ENCODE measurements at places on chromosomes 11 and 22.
A peak's percentile ranks its signal among the peaks of the same experiment; 100 is the strongest.

- no peak for DNase-seq
These were observed 509.9 kb downstream of the NTM start for GRCh38 chr11:131880316-131880715.

GRCh38 chr11:114315749-114316368 lies 19.7 kb downstream of the NNMT start:
- no peak for DNase-seq

GRCh38 chr11:27213232-27213660 lies 149.8 kb downstream of the CCDC34 start:
- no peak for DNase-seq

DNA sequence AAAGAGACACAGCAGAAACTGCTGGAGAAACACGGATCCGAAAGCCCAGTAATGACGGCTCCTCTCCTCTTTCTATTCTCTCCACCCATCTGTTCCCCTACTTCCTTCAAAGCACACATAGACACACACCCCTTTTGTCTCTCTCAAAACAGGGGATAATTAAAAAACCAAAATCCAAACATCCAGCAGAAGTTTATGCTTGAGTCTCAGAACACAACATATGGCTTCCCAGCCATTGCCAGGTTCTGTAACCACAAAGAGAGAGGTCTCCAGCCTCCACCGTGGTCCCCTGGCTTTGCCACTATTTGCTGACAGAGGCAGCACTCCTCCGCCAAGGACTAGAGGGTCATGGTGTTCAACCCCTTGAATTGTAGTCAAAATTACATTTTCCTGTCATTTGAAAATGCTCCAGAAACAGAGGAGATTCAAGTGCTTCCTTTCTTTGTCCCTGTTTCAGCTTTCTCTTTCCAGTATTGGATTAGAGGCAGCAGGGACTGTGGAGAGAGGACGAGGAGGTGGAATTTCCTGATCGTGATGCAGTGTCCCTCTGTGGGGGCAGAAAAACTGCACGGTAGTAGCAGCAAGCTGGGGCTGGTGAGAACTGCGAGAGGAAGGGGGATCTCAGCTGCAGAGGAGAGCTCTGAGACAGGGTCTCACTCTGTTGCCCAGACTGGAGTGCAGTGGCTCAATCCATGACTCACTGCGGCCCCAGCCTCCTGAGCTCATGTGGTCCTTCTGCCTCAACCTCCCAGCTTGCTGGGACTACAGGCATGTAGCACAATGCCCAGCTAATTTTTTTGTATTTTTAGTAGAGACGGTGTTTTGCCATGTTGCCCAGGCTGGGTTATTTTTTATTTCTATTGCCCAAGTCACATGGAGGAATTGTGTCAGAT lies 60.3 kb downstream of the UBASH3B start:
- no peak for DNase-seq

- no peak for DNase-seq
These were observed 8.1 kb upstream of the NEU3 start for GRCh38 chr11:74980634-74981033.

- DNase-seq, result no peak
These were observed 2.4 kb downstream of the MOB2 start for GRCh38 chr11:1484061-1484671.

DNA sequence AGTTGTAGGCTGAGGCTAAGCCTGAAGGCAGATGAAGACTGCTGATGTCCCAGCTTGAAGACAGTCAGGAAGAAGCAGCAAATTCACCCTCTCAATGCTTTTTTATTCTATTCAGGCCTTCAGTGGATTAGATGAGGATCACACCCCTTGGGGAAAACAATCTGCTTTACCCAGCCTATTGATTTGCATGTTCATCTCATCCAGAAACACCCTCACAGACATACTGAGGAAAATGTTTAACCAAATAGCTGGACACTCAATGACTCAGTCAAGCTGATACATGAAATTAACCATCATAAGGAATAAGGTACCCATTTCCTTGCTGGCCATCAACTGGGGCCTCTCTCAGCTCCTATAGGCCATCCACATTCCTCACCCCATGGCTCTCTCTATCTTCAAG lies 549.9 kb upstream of the CCDC90B start:
- no peak for DNase-seq

DNA sequence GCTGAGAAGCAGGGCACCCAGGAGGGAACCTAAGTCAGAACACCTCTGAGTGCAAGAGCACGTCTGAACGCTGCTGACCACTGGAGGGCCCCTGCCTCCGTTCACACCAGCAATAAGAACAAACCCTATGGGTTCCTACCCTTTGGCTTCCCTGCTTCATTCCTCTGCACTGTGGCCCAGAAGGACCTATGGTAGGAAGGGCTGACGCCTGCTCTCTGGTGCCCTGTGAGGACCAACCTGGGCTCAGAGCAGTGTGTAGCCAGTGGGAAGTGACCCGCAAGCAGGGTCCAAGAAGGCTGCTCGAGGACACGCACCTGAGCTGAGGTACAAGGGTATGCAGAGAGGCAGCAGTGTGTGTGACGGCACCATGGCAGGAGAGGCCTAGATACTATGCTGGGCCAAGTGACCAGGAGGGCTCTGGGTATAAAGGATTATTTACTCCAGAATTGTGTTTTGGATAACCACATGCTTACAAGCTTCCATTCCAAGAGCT lies 68.8 kb upstream of the CLTCL1 start:
- DNase-seq, result no peak

DNA sequence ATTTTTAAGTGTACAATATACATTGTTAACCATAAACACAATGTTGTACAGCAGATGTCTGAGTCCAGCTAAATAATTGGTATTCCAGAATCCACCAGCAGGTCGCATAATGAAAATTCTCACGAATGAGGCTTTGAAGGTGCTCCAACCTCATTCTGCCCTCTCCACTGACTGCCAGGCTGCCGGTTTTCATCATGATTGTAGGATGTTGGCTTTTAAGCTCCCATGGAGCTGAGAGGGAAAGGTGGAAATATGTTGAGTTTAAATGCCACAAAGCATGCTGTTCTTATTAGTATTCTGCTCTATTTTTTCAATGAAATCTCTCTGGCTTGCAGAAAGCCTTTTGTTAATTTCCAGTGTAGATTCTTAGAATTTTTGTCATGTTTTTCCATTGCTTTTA lies 337.2 kb upstream of the DDI1 start:
- DNase-seq, result no peak

- no peak for DNase-seq
These were observed 734.3 kb upstream of the ARHGAP42 start for GRCh38 chr11:99952816-99953215.

DNA sequence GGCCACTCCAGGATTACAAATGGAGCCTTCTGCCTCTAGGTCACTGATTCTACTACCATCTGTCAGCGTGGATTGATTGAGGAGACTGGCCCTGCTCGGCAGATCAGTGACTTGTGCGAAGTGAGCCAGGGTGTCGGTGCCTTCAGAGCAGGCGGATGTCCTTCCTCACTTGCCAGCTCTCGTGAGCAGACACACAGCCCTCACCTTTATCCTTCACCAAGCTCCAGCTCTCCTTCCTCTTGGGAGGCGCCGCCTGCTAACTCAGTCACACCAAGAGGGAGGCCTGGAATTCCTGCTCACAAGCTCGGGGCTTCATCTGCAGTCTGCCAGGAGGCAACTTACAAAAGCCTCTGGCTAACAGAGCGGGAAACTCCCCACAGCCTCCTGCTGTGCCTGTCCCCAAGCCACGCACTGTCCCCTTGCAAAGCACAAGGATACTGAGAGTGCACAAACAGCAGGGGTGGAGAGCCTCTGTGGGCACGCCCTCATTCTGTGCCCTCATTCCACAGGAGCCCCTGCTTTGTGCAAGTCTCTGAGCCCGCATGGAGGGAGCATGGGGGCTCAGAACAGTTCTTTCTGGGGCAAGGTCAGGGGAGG lies 3.5 kb upstream of the TCF20 start:
- DNase-seq, result no peak

- no peak for DNase-seq
These were observed 38.5 kb downstream of the TNRC6B start for GRCh38 chr22:40216041-40216756.

GRCh38 chr22:35967046-35967397 lies 61.6 kb downstream of the RBFOX2 start:
- DNase-seq, result no peak

DNA sequence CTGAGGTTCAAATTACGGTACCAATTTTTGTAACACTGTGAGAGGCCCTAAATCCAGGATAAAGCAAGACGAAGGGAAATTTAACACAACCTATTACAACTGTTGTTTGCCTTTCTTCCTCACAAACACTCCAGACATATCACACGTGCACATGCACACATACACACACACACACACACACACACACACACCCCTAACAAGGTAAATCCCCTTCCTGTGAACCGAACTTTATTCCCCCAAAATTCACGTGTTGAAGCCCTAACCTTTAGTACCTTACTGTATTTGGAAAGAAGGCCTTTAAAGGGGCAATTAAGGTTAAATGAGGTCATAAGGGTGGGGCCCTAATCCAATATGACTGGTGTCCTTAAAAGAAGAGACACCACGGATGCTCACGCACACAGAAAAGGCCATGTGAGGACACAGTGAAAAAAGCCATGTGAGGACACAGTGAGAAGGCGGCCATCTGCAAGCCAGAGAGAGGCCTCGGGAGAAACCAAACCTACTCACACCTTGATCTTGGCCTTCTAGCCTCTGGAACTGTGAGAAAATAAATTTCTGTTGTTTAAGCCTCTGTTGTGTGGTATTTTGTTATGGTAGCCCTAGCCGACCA lies 1.8 kb downstream of the SERGEF start:
- DNase-seq, result peak; percentile 56

- DNase-seq, result no peak
These were observed 39.0 kb upstream of the GDPD4 start for GRCh38 chr11:77340501-77340900.

DNA sequence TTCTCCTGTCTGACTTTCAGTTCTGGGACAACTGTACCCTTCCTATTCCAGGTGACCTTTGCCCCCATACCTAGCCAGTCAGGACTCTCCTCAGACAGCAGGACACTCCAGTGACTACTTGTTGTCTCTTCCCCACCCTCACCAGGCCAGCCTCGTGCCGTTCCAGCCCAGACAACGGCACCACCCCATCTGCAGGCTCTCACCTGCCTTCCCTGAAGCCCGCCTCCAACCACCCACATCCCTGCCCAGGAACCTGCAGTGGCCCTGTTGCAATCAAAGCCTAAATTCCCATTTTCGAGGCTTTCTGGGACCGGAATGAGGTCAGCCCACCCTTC lies 3.7 kb downstream of the IL2RB start:
- DNase-seq, result no peak

- DNase-seq, result no peak
These were observed 70.4 kb upstream of the KCNQ1OT1 start for GRCh38 chr11:2770096-2770751.

DNA sequence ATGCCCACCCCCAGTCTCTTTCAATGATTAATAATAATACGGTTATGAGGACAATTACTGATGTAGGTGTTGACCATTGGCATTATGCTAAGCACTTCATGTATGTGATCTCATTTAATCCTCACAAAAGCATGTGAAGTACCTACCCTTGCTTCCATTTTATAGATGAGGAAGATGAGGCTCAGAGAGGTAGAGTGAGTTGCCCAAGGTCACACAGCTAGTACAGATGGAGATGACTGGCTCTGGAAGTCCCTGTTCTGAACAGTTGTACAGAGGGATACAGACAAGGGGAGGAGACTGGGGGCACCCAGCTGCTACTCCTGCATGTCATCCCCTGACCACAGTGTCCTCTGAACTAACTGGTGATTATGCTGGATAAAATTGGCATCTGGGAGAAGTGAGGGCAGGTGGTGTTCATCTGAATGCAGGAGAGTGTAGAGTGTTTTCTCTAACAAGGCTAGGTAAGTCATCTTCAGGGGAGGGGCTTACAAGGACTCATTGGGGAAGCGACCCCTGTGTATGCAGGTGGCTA lies 43.2 kb downstream of the KIAA1671 start:
- no peak for DNase-seq

DNA sequence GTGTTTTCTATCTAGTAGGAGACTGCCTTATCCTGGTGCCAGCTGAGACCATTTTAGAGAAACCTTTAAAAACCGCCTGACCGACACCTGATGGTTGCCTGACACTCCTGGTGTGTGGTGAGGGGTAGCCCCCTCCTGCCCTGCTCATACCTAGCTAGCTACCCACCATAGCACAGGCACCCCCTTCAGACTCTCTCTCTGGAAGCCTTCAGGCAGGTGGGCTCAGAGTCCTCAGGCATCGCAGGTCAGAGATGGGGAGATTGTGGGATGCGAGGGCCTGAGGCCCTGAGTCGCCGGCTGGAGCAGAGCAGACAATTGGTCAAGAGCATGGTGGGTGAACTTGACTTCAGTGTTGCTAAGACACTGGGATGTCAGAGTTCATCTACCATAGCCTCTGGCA lies 424.6 kb downstream of the BRD1 start:
- no peak for DNase-seq

DNA sequence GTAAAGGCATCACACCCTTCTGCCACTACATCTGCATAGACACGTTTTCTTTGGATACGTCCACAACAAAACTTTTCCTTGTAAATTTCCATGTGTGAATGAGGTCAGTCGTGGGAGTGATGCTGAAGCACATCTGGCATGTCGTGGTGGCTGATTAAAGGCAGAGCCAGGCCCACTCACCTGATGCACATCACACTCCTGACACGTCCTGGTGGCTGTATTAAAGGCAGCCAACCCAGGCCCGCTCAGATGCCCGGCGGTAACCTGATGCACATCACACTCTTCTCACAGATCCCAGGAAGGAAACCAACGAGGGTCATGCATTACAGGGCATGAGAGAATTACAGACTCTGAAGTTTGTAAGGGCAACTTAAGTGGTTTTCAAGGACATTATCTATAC lies 321.6 kb upstream of the B3GAT1 start:
- DNase-seq, result no peak

- peak; percentile 72 for DNase-seq
These were observed 26.5 kb upstream of the UBASH3B start for GRCh38 chr11:122628810-122629555.

DNA sequence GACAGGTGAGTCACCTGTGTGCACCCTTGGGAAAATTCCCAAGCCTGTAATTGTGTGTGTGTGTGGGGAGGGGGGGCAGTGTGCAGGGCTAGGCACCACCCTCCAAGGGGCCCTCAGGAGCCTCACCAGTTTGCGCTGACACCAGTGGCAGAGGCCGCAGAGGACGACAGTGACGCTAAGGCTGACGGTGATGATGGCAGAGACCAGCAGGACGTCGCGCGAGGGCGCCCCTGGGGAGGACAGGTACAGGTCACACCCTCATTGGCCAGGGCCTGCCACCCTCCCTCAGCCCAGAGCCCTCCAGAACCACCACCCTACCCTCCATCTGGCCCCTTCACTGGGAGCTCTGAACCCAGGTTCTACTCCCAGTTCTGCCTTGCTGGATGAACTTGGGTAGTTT lies 24.9 kb downstream of the SYT7 start:
- no peak for DNase-seq

DNA sequence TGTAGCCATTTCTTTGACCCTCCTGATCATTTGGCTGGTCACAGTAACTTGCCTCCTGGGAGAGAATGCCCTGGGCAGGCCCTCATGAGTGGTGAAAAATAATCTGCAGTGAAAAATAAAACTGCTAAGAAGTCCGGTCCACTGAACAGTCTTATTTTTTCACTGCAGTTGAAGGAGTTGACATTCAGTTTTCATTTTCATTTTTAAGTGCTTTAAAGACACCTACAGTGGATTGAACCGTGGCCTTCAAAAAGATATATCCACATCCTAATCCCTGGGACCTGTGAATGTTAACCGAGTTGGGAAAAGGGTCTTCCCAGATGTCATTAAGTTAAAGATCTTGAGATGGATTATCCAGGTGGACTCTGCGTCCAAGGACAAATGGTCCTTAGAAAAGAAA lies 153.6 kb upstream of the GRK3 start:
- DNase-seq, result no peak

GRCh38 chr11:9758637-9759518 lies 95.0 kb downstream of the SWAP70 start:
- DNase-seq, result peak; percentile 57

All from hematopoietic multipotent progenitor cell treated with erythropoietin and hydrocortisone succinate and interleukin-3 and kit ligand, for 8 days (in vitro differentiated cells).